ENCODE measurements at places on chromosomes 7 and 10.

- peak; percentile 16 for DNase-seq
Measured at GRCh38 chr7:41470081-41470480, 232.8 kb downstream of the INHBA start.

DNA sequence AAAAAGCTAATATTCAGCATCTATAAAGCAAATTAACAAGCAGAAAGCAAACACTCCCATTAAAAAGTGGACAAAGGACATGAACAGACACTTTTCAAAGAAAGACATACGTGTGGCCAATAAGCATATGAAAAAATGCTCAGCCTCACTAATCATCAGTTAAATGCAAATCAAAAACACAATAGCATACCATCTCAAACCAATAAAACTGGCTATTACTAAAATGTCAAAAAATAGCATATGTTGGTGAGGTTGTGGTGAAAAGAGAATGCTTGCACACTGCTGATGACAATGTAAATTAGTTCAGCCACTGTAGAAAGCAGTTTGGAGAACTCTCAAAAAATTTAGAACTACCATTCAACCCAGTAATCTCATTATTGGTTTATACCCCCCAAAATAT, 284.6 kb upstream of the KCND2 start:
- no peak for DNase-seq

DNA sequence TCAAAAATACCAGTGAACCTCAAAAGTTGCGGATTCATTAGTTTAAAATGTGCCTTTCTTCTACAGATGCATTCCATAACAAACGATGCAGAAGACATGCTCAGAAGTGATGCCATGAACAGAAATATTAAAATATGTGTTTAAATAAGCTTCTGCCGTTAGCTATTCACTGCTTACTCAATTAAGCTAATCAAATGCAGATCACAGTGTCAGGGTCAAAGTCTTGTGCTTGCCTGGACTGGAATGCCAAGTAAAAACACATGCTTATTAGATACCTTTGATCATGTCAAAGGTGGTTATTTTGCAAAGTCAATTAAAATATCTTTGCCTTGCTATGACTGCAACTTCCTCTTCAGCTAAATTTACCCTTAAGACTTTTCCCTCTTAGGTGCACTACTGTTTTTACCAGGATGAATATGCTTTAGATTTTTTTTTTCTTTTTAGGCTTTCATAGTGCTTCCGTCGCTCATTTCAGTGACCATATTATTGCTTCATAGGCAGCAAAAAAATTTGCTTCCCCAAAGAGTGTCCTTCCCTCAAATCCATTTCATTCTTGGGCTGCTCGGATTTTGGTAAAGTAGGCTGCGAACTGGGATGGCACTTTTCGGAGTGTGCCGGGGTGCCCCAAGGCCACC, 905 bp downstream of the ASB13 start:
- DNase-seq: no peak

DNA sequence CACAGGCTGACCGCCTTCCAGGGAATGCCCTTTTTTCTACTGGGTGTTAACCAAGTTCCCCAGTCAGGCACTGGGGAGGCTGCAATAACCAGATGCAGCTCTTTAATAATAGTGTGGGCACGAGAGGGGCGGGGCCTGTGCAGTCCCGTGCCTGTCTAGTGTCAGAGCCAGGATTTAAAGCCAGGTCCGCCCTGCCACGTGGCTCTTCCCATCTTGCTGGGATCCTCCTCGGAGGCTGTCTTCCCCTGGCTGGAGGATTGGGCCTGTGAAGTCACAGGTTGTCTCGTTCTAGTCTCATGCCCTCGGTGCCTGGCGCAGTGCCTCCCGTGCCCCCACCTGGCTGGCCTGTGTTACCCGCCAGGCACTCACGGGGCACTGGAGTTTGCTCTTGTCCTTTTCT, 25.2 kb downstream of the TMEM120A start:
- DNase-seq: peak; percentile 41

DNA sequence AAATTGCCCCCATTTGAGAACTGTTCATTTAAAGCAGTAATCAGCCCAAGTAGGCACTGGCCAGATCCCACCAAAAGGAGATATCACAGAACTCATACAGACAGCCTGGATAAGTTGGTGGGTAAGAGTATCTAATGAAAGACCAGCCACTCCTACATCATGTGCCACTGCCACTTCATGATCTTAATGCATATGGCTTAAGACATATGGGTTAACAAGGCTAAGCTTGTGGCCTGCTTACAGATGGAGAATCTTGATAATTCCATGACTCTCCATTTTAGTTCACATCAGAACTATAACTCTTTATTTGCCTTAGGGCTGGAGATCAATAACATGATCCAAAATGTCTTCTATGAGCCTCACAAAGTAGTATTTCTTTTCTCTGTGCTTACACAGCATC, 6.8 kb upstream of the IFIT1B start:
- no peak for DNase-seq

- no peak for DNase-seq
Measured at GRCh38 chr7:130899638-130900401, 165.8 kb upstream of the KLF14 start.

DNA sequence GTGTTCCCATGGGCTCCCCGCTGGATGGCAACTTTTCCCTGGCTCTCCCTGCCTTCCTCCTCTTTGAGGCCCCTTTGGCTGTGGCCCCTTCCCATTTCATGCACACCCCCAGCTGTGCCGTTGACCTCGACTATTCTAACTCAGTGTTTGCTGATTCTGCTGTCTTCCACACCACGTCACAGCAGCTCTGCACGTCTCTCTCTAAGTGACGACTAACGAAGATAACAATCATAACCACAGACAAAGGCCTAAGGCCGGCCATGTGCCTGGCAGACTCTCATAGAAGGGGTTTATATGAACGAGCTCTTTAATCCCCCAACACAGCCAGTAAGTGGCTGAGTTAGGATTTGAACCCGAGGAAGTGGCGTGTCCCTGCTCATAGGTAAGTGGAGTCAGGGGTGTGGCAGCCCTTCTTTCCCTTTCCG, 151.5 kb upstream of the SHH start:
- no peak for DNase-seq

DNA sequence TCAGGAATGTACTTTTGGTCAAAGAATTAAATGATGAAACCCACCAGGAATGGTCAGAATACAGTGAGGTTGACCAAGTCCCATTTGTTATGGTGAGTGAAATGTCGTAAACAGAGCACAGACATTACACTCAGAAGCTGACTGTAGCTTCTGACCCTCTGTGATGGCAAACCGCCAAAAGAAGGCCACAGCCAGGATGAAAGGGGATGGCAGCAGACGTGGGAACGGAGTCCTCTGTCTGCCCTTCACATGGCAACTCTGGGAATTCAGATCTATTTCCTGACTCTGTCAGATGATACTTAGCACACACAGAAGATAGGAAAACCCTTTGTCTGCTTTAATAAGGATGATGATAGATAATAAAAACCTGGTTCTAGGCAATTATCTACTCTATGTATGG, 757.1 kb downstream of the SORCS3 start:
- DNase-seq: no peak

- no peak for DNase-seq
Measured at GRCh38 chr10:109534193-109534592, 389.1 kb downstream of the XPNPEP1 start.

- DNase-seq: no peak
Measured at GRCh38 chr10:23310404-23310803, 34.2 kb downstream of the C10orf67 start.

DNA sequence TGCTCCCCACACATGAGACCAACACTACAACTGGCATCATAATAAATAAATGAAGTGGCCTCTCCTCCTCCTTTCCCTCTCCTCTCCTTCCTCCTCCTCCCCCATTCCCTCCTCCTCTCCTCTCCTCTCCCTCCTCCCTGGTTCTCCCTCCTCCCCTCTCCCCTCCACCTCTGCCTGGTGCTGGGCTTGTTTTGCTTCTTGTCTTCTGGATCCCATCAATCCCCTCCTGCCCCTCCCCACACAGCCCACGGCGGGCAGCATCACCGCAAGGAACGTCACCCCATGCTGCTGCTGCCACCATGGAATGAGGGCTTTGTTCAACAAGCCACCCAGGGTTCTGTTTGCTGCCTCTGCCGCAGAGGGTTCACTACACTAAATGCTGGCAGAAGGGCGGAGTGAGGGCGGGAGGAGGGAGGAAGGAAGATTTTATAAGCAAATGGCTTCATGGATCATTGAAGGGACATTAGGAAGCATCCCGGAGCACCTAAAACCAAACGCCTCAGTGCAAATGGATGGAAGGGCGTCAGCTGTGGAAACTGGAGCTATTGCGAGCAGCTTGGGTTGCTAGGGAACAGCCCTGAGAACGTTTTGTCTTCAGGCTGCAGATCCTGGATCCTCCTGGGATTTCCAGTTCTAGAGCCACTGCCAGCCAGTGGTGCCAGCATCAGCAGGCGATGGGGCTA, 379.7 kb upstream of the ZMIZ1 start:
- peak; percentile 40 for DNase-seq

GRCh38 chr10:78331391-78331922, 297.8 kb downstream of the RPS24 start:
- no peak for DNase-seq

GRCh38 chr7:150959739-150960734, 18.1 kb downstream of the KCNH2 start:
- no peak for DNase-seq

Measured in H7 (cell line).